CD4-positive, alpha-beta T cell treated with Interleukin-1 beta for 1 hour (primary cell): ENCODE measurements at places on chromosomes 3 and 15.
A peak's percentile ranks its signal among the peaks of the same experiment; 100 is the strongest.

GRCh38 chr3:116770815-116771450 lies 61.4 kb downstream of the TUSC7 start:
- peak; percentile 36 for DNase-seq

- DNase-seq = no peak
These were observed 65.0 kb upstream of the ATP2B2 start for GRCh38 chr3:10570196-10570946.

DNA sequence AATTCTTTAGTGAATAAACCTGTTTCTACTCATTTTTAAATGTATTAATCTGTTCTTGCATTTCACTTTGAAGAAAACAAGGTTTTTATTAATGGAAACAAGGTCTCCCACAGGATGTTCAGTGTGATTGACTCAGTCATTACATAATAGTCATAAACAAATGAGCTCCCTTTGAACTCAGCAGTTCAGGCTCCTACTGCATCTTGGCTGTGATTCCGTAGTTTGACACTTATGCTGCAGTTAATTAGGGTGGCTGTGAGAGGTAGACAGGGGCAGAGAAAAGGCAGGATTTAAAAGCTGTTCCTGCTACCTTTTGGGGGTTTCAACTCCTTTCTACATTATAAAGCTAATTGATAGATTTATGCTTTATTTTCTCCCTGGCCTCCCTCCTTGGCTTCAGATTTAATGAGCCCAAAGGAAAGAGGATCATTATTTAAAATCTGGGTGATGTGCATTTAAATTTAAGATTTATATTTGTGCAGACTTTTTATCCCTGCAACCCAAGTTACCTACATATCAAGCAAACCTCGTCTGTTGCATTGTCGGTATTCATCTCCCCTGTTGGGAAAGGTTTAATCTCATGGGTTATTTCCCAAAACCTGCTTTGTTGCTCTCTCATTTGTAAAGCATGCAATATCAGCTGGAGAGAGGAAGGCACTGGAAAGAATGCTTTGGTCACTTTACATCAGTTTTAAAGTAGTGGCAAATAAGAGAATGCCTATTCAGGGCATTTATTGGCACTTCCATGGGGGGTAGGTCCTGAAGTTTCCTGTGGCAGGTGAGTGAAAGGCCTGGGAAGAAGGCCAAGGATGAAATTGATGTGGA lies 345.0 kb upstream of the NR2E3 start:
- no peak for DNase-seq

- no peak for DNase-seq
These were observed 116.5 kb downstream of the THSD4 start for GRCh38 chr15:71231758-71232157.

DNA sequence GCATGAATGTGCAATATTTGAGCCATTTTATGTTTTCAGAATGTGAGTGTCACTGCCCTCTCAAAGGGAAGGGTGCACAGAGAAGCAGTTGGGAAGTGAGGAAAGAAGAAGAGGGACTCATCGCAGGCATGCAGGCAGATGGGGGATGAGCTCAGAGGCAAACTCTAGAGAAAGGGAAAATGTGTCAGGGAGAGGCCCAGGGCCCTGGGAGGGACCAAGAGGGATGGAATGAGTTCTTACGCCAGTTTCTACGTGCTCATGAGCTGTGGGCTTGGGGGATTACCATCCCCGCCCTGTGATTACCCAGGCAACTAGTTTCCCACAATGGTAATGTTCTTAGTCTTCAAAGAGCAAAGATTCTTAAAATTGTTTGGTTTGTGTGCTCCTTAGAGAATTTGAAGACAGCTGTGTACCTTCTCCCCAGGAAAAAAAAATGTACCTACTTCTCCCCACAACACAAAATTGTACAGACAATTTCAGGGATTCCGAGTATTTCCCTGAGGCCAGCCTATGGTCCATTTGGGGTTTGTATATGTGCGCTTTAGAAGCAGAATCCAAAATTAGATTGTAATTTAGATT lies 17.8 kb downstream of the GCSAM start:
- DNase-seq = no peak

DNA sequence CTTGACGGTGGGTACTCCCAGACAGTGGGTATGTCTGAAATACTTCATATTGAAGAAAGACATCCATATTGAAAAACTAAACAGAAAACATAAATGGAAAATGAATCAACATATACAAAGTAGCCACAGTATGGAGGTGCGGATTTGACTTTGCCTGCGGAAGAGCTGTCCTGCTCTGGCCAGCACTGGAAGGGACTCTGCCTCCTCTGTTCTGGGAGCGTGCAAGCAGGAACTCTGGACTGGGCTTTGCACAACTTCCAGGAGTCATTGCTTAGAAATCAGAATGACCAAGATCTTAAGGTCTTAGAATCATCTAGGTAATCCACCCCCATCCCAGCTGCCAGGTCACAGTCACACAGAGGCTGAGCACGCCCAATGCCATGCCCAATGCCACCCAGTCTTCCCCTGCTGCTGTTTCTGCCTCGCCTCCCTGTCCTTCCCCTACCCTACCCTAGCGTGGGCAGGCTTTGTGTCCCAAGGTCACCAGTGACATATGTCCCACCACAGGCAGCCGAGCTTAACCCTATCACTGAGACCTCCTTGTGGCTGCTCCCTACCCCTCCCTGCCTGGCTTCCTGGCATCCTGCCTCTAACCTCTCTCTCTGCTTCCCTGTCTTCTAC lies 36.3 kb downstream of the CDC25A start:
- DNase-seq = no peak

DNA sequence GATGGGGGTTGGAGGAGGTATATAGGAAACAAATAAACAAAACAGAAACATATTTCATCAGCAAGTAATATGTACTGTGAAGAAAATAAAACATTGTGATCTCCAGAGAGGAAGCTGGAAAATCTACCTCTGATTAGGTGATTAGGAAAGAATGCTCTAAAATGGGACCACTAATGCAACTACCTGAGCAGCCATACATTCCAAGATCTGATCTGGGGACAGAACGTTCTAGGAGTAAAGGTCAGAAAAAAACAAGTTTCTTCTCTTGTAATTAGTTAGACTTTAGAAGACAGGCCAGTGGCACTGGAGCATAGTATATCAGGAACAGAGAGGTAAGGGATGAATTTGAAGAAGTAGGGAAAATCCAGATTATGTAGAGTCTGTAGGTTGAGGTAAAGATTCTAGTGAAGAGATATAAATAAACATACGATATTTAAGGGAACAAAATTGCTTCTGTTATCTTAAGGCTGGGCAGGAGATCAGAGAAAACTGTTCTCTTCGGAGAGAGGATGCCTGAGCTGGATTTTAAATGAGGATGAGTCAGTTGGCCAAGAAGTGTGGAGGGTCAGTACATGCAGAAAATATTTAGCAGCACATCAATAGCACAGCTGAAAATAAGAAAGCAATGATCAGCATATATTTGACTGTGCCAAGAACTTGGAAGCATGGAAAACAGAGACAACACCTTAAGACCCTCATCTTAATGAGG lies 429.5 kb downstream of the NLGN1 start:
- DNase-seq = no peak

DNA sequence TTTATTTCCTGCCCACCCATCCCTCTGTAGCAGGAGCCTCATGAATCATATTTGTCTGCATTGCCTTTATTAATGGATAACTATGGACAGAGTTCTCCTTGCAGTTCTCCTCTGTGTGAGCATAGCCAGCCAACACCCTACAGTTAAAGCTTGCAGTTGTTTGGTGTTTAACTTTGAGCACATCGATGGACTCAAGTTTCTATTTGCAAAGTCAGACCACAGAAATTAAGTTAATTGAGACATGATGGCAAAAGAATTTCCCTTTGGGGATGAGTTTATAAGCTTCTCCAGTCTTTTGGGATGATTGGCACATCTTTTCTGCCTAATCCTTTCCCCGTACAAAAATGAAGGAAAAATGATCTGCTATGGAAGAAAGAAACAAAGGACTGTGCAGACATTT lies 398.9 kb upstream of the THBS1 start:
- DNase-seq = no peak

DNA sequence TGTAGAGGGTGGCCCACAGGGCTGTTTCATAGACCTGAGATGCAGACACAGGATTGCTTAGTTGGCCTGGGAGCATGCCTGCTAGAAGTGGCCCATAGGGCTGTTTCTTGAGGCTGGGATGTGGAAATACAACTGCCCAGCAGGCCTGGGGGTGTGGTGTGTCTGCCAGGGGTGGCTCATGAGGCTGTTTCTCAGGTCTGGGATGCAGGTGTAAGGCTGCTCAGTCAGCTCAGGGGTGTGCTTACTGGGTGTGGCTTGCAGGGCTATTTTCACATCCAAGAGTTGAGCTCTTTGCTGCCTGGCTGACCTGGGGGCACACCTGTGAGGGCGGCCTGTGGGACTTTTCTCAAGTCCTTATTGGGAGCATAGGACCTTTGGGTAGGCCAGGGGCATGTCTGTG lies 131.3 kb downstream of the DOCK3 start:
- DNase-seq = no peak

DNA sequence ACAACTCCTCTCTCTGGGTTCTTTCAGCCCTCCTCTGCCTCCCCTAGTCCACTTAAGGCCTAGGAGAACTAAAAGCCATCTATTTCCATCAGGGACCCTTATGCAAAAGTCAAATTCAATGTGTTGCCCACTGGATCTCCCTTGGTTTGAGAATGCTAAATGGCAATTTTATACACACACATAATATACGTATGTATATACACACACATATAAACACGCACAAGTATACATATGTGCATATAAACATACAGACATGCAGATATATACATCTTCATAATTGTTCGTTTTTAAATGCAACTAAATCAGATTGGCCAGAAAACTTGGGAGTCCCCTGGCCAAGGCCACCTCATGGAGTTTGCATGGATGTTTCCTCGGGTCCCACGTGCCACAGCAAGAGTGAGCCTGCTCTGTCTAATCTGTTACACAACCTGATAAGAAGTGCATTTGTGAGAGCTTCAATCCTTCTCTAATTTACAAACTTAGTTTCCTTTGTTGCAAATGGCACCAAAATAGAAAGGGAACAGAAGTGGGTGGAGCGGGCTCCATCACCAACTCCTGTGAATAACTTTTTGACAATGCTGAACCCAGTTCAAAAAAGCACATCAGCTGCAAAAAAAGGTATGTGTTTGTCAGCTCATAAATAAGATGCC lies 84.2 kb downstream of the FOXP1 start:
- DNase-seq = no peak

DNA sequence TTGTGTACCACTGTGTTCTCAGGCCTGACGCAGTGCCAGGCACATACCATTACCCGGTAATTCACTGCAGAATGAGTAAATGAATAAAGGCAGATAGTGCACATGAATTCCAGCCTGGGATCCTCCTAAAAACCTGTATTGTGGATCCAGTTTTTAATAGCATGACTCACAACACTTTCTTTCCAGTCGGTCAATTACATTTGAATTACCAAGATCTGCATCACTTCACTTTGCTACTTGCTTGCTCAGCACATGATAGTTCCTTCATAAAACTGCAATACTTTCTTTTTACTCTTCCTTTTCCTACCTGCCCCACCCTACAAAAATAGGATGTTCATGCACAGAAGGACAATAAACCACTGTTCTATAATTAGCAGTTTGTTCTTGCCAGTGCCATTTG lies 553.8 kb downstream of the MAGI1 start:
- DNase-seq = no peak

DNA sequence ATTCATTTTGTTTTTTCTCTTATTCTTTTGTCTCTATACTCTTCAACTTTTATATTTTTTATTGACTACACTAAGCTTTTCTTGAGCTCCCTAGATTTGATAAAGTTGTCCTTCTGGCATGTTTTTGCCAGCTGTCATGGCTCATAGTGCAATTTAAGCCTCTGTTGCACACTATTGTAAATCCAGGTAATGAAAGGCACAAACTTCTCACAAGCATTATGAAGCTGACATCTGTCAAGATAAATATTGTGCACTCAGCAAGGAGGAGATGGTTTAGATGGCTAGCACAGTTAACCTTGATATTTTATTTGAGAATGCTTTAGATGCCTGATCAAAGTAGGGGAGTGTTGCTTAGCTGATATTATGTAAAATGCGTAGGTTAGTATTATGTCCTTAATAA lies 1280.9 kb downstream of the NSUN3 start:
- no peak for DNase-seq

GRCh38 chr3:16249336-16249735 lies 15.4 kb downstream of the DPH3 start:
- DNase-seq = no peak

DNA sequence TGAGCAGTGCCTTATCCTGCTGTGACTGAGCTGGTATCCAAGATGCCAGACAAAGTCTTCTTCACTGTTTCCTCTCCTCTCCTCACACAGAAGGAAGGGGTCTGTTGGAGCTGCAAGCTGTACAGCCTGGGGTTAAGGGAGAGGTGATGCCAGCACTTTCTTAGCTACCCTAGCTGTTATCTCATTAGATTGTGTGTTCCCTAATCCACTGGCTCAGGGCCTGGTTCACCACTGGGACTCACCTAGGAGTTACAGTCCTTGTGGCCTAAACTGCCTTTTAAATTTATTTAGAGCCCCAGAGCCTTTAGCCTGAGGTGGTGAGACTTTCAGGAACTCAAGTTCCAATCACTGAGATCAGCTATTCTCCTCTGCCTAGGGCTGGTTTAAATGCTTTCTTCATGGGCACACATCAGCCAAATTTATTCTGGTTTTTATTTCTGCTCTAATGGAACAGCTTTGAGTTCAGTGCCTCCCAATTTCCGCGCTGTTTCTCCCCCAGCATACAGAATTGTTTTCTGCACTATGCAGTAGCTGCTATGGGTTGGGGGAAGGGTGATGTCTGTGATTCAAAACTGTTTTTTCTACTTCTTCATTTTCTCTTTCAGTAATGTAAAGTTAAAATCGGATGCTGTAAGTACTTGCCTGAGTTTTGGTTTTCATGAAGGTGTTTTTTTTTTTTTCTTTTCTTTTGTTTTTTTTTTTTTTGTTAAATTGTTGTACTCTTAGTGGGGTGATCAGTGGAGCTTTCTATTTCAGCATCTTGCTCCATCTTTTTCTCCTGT lies 198.8 kb downstream of the DOCK3 start:
- no peak for DNase-seq

DNA sequence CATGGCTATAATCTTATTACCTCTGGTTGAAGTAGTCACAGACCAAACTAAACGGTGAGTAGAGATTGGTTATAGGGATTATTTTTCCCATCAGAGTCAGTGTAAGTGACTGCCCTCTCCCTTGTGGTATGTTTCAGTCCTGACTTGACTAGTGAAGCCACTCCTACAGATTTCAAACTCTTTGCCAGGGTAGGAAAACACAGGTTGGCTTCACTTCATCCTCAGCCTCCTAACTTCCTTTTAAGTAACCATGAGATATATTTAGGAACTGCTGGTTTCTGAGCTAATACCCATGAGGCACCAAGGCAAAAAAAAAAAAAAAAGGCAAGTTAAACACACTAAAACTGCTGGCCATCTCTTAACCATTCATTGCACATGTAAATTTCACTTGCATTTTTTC lies 349.2 kb upstream of the MCTP2 start:
- DNase-seq = no peak

GRCh38 chr3:148366743-148367410 lies 330.8 kb upstream of the AGTR1 start:
- DNase-seq = no peak
